COR-L47 (cell line): ENCODE measurements at places on chromosomes 2 and 18.

DNA sequence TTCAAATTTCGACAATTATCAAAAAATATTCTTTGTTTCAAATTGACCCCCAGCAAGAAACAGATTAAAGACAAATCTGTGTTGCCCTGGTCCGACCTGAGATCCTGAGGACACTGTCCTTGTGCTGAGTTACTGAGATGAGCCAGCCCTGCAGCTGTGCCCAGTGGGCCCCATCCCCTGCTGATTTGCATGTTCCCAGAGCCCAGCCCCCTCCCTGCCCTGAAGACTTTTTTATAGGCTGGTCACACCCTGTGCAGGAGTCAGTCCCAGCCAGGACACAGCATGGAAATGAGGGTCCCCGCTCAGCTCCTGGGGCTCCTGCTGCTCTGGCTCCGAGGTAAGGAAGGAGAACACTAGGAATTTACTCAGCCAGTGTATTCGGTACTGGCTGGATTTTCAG, 31.4 kb upstream of the ZNG1B start:
- DNase-seq, result no peak

DNA sequence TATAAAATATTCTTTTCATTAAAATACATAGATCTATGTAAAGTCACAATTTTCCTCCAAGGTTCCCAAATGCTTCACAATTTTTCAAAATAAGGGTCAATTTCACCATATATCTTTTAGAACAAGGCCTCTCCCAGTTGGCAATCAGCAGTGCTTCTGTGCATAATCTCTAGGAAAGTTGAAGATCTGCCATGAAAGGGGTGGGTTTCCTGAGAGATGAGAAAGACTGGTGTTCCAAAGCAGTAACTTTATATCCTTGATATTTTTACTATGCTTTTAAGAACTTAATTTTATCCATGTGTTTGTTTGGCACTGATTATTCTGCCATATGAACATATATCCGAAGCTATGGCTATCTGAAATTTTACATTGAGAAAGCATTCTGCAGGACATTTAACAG, 199.4 kb upstream of the CYP26B1 start:
- DNase-seq, result no peak

DNA sequence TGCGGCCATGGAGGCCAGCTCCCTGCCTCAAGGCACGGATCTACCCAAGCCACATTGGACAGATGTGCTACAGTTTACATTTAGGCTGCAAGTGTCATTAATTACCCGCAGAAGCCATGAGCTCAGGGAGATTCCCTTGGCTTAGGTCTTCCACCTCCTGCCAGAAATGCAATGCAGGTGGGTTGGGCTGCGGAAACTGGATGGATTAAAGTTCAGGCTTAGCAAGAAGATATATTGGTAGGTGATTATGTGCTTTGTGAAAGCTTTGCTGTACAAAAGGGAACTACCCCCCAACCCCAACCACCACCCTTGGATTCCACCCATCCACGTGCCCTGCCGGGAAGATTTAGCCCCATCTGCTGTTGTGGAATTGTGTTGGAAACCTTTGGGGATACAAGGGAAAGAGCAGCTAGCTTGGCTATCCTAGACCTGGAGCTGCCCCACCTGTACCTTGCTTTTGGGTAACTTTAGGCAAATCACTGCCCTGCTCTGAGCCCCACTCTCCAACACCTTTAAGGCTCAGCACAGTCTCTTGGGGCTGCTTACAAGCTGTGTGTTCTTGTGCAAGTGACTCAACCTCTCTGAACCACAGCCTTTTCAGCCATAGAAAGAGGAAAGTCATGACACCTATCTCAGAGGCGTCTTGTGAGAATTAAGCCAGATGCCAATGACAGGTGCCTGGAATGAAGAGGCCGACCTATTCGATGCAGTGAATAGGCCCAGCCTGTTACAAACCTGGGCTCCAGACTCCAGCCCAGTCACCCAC, 141.6 kb upstream of the GLI2 start:
- no peak for DNase-seq

GRCh38 chr18:24536326-24536725, 75.9 kb downstream of the HRH4 start:
- no peak for DNase-seq

- no peak for DNase-seq
These were observed 304.8 kb downstream of the RND3 start for GRCh38 chr2:150182566-150183235.

DNA sequence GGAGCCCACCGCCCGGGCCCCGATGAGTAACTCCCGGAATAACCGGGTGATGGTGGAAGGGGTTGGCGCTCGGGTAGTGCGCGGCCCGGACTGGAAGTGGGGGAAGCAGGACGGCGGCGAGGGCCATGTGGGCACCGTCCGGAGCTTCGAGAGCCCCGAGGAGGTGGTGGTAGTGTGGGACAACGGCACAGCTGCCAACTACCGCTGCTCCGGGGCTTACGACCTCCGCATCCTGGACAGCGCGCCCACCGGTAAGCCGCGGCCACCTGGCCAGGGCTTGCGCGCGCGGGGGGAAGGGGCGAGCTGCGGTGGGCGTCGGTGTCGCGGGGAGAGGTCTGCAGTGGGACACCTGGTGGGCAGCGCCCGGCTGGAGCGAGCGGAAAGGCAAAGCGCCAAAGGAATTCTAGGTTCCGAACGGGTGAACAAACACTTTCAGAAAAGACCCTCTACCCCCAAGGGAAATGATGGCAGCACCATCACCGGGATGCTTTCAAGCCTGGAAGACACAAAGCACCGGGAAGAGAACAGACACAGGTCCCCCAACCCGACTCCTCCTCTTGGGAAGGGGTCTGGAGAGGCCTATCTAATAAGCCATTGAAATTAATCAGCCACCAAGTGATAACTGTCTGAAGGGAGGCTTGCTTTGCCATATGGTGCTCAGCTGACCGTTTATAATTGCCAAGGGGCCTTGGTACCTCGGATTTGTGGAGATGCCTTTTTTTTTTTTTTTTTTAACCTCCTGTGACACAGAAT, 1.1 kb downstream of the MIB1 start:
- DNase-seq, result peak; percentile 21

DNA sequence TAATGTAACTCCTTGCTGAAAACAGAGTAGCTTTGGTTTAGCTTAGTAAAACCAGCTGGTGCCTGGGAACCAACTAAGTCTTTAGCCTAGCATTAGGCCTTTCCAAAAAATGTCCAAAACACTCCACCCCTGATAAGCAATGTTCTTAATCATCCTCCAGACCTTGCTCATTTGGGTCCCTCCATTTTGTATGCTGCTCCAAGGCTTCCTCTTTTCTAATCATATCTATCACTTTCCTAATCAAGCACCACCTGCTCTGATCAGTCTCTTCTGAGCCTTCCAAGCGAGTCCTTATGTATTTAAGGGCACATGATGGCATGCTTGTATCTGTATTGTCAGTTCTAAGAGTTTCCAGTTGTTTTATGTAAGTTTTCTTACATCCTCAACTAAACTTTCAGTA, 23.6 kb downstream of the THADA start:
- DNase-seq, result no peak

DNA sequence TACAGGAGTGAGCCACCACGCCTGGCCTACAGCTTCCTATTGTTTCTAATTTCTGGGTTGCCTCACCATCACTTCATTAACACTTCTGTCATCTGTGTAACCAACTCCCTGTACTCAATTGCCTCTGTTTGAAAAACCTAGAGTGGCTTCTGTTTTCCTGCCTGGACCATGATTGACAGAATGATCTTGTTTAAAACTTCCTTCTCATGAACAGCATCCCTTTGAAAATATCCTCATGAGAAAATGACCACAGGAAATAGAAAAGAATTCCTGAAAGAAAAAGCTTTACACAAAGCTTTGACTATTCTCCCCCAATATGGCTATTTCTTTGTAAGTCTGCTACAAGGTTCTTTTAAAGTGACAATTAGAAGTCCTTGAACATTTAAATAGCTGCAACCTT, 672.3 kb downstream of the ARHGAP15 start:
- DNase-seq, result no peak

- no peak for DNase-seq
These were observed 321.6 kb upstream of the LYPD1 start for GRCh38 chr2:132991471-132992045.

GRCh38 chr2:152600697-152601096, 116.6 kb downstream of the PRPF40A start:
- DNase-seq, result no peak

DNA sequence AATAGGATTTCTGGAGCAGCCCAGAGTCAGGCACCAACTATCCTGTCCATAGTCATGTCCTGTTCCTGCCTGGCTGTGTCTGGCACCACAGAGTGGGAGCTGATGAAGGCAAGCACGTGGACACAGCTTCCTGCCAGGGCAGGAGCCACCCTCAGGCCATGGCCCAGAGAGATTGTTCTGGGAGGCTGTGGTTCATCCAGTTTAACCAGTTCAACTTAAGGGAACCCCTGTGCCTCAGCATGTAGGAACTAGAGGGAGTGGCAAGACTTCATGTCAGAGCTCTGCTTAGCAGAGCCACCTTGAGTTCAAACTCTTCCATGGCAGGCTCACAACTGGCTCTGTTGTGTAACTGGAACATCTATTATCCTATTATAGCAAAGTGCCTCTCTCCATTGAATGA, 73.2 kb upstream of the NCKAP5 start:
- no peak for DNase-seq

- no peak for DNase-seq
These were observed 269.0 kb upstream of the FBXO11 start for GRCh38 chr2:48175254-48175653.

- DNase-seq, result no peak
These were observed 192.8 kb downstream of the ZFP36L2 start for GRCh38 chr2:43033466-43034241.

DNA sequence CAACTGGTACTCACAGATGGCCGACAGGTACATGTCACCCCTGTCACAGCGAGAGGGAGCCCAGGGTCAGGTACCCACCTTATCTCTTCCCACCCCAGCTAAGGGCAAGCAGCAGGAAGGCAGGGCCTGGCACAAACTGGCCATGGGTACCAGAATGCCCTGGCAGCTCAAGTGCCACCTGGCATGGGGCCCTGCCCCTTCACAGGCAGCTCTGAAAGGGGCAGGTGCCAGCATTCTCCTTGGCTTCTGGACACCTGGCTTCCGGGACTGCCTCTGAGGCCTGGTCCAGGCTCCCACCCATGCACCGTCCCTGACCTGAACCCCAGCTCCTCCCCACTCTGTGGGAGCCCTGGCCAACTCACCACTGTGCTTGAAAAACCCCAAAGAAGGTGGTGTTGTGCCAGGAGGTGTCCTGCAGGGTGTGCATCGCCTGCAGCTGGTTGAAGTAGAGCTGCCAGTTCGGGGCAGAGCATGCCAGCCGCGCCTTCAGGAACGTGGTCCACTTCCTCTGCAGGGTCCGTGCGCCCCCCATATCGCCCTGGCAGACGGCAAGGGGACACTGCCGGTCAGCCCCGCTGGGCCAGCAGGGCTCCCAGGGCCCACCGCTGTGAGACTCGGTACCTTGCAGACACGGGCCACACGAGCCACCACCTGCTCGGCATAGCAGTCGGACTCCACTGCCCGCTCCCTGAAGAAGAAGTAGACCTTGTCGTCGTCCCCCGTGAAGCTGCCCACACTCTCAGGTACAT, 5.4 kb downstream of the SEMA4C start:
- DNase-seq, result no peak

DNA sequence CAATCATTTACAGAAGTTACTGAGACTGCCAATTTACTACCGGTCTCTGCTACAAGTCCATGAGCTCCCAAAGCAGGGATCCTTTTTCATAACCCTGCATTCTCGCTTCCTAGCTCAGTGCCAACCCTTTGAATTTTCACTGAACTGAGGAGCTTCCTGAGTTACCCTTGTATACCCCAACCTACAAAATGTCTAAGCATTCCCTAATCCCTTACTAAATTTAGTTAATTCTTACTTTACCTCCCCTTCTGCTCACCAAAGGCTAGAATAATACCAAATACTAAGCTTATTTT, 9.6 kb downstream of the MAT2A start:
- no peak for DNase-seq

DNA sequence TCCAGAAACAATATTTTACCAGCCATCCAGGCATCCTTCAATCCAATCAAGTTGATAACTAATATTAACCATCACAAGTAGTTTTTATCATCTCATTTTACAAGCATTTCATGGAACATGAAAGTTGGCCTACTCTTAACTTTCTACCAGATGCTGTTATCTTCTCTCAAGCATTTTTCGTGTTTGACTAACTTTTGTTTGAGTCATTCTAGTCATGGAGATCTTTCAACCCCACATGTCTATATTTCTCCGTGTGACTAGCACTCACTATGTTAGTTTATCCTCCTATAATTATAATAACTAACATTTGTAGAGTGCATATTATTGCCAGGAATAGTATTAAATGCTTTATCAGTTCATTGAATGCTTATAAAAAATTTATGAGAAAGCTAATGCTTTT, 307.0 kb upstream of the CWC22 start:
- no peak for DNase-seq
